Stimulated activated CD4-positive, alpha-beta T cell treated with anti-CD3 and anti-CD28 coated beads, Interleukin-4, amount 100 ng/mL, for 48 hours (primary cell): ENCODE measurements at places on chromosomes 4 and X.

DNA sequence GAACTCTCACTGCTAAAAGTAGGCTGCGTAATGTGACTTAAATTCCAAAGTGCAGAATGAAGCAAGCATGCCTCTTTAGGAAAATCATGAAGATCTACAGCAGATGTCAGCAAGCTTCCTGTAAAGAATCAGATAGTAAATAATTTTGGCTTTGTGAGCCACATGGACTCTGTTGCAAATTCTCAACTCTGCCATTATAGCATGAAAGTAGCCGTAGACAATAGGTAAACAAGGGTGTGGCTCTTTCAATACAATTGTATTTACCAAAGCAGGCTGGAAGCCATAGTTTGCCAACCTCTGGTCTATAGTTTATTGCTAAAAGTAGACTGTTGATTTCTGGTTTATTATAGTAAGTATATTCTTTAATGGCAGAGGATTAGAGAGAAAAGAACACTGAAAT lies 80.3 kb upstream of the FAM9B start:
- DNase-seq: no peak

GRCh38 chr4:2886161-2886560 lies 42.5 kb downstream of the ADD1 start:
- DNase-seq: no peak

- DNase-seq: no peak
Measured at GRCh38 chrX:115134382-115134781, 54.8 kb upstream of the RBMXL3 start.

DNA sequence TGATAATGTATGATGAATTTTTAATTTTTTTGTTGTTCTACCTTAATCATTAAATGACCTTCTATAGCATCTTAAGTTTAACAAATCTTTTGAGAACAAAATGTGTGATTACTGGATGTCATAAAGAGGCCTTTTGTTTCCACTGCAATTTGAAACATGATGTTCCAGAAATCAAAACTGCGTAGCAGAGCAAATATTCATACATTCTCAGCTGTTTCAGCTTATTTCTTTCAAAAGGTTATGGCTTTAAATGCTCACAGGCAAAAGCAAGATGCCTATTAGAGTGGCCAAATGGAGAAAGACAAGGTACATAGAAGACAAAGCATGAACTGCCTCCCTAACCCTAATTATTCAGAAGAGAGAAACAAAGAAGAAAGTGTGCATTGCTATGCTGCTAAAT lies 233.0 kb upstream of the SLC7A11 start:
- no peak for DNase-seq

- DNase-seq: no peak
Measured at GRCh38 chr4:175413561-175413960, 398.5 kb downstream of the GPM6A start.

GRCh38 chr4:183591301-183591700 lies 67.7 kb downstream of the RWDD4 start:
- no peak for DNase-seq

- peak; percentile 13 for DNase-seq
Measured at GRCh38 chrX:153687121-153688039, at the start of gene SLC6A8. Gene SLC6A8, plus strand, starts transcription at chrX:153687926. Its CDS starts 649 bp downstream, at chrX:153688575.

DNA sequence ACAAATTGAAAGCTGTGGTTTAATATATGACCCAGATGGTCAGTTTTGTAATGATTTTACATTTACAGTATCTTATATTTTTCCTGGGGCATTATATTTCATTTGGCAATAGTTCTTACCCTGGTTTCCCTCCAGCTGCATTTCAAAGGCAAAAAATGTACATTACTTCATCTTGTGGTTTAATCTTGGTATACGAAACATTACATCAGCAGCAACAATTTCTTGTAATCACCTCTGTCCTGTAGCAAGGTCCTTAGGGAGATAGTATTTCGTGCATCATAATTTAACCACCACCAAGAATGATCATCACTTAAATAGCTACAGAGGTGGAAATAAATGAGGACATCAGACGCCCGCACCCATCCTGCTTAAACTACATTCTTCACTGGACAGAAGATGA lies 48.8 kb downstream of the HS6ST2 start:
- DNase-seq: no peak

- DNase-seq: no peak
Measured at GRCh38 chr4:150591904-150592303, 10.0 kb downstream of the MAB21L2 start.

DNA sequence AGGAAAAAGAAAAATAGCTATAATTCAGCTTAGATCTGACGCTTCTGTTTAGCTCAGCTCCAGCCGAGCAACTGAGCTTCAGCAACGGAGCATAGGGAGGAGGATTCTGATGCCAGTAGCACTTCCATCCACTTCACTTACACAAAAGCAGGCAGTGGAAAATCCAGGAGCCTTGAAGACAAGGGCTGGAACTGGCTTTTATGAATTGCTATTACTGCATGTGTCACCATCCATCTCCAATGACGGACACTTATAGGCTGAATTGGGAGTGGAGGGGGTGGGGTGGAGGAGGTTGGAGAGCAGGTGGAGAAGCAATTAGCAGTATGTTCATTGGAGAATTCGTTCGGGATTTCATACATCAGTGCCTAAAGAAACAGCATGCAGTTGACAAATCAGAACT lies 15.6 kb downstream of the ENOX2 start:
- DNase-seq: no peak

- DNase-seq: no peak
Measured at GRCh38 chr4:15144249-15144966, 142.1 kb downstream of the CPEB2 start.

DNA sequence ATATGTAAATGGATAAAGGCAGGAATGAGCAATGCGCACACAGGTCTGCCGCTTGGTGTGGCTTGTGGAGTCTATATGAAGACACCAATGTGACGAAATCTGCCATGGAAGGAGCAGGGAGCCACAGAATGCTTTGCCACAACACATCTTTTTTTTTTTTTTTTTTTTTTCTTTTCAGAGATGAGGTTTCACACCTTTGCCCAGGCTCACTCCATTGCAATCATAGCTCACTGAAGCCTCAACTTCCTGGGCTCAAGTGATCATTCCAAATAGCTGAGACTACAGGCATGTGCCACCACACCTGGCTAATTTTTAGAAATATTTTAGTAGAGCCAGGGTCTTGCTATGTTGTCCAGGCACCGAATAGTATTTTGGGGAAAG lies 17.4 kb upstream of the SLC34A2 start:
- DNase-seq: no peak

DNA sequence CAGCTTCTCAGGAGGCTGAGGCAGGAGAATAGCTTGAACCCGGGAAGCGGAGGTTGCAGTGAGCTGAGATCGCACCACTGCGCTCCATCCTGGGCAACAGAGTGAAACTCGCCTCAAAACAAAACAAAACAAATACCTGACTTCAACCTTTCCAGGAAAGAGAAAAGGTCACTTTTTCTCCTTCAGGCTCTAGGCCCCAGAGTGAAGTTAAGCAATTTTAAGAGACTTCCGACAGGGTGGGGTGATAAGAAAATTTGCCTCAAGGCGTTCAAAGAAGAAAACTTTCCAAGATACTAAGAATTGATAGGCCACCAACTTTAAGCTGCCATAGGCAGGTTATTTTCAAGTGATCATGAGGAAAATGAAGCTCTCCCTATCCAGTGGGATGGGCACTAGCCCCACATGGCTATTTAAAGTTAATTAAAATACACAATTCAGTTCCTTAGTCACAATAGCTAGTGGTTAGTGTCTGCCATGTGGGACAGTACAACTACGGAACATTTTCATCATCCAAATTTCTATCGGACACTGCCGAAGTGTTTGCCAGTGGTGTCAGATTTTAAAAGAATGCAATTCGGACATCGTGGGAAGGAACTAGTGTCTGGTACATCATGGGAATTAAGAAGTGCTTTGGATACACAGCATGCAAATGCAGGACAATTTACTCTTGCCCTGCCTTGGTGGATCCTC lies 33.0 kb downstream of the SMS start:
- no peak for DNase-seq

DNA sequence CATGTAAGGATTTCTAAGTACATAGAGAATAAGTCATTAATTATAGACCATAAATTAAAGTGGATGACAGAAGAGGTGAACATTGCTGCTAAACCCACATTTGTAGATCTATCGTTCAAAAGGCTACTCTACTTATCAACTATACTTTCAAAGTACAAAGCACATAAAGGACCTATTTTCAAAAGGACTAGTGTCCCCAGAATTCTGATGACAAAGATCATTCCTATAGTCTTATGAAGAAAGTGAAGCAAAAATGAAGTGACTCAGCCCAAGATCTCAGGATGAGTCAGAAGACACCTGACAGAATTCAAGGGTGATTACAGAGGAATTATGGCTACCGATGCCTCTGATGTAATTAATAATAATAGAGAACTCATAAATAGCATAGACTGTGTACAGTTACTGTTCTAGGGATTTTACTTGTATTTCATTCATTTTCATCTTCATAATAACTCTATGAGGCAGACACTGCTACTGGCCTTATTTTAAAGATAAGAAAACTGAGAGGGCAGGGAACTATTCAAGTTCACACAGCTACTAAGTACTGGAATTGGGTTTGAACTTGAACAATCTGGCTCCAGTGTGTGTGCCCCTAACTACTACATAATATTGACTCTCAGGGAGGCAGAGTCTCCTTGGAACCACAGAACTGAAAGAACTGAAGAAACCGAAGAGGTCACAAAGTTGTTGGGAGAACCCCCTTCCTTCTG lies 17.1 kb downstream of the USP46 start:
- no peak for DNase-seq

GRCh38 chr4:168771251-168771650 lies 238.8 kb downstream of the CBR4 start:
- DNase-seq: no peak

DNA sequence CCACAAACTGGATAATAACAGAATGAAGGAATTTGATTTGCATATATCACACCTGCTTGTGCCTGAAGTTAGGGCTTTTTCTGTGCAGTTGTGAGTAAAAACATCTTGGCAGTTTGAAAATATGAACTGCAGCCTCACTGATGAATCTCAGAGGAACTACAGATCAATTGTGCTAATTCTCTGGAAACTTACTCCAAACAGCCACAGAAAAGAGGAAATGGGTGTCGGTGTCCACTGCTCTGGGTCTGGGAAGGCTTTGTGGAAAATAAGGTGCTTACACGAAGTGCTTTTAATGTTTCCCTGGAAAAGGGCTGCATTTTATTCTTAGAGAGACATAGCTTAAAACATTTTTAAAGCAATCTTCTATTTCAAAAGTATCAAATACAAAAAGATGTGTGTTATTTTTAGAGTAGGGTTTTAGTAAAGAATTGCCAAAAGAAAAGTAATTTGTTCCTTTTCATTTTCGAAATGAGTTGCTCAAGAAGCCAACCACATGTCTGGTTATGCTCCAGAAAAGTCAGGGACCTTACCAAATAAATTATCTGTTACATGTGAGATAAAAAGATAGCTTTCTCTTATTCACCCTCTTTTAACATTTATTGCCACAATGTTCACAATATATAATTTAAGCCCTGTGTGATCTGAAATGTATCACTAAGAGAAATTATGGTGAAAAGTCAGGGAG lies 240.1 kb downstream of the FRAS1 start:
- DNase-seq: no peak

DNA sequence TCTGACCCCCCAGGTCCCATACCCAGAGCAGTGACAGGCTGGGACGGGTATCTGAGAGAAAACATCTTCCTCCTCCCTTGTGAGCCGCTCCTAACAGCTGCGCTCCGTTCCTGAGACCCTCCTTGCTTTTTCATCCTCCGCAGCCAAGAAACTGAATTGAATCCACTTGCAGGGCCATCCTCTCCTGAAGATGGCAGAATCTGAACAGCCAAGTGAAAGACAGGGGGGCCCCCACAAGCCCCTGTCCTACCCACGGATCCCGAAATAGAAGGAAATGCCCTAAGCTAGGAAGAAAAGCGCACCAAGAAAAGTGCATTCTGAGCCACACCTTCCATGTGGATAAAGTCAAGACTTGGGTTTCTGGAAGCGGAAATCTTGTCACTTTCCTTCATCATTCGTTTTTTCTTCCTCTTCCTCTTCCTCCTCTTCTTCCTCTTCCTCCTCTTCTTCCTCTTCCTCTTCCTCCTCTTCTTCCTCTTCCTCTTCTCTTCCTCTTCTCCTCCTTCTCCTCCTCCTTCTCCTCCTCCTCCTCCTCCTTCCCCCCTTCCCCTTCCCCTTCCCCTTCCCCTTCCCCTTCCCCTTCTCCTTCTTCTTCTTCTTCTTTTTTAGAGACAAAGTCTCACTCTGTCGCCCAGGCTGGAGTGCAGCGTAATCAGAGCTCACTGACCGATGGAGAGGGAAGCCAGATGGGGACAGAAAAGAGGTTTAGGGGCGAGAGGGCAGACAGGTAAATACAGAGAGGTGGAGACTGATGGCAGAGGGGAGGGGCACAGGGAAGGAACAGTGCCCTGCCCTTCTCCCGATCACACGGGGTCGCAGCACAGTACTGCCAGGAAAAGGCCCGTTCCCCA lies 86.0 kb upstream of the WWC2 start:
- no peak for DNase-seq

GRCh38 chr4:73721435-73721834 lies 18.9 kb upstream of the CXCL8 start:
- no peak for DNase-seq

GRCh38 chr4:151888367-151888866 lies 127.6 kb upstream of the GATB start:
- DNase-seq: no peak

- DNase-seq: no peak
Measured at GRCh38 chr4:62523256-62523655, 1323.1 kb downstream of the ADGRL3 start.

DNA sequence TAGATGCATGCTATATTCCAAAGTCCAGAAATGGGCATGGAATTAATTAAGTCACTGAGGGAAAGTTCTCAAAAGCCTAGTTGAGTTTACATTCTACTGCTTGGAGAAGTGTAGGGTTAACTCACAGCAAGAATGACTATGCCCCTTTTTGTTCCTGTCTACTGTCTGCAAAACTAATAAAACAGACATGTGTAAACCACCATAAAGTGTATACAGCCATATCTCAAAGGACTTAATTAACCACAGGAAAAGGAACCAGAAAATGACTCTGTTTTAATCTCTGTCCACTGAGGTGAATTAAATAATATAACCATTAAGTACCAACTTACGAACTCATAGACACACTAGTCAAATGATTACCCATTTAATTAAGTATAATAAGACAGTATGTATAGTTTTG lies 84.9 kb downstream of the PRDM5 start:
- no peak for DNase-seq
